CD4-positive, alpha-beta T cell treated with Interleukin-6 at 100 ng/mL for 8 hours (primary cell): ENCODE measurements at places on chromosomes 2 and 18.

- no peak for DNase-seq
Measured at GRCh38 chr2:191188550-191189093, 37.8 kb upstream of the STAT4 start.

DNA sequence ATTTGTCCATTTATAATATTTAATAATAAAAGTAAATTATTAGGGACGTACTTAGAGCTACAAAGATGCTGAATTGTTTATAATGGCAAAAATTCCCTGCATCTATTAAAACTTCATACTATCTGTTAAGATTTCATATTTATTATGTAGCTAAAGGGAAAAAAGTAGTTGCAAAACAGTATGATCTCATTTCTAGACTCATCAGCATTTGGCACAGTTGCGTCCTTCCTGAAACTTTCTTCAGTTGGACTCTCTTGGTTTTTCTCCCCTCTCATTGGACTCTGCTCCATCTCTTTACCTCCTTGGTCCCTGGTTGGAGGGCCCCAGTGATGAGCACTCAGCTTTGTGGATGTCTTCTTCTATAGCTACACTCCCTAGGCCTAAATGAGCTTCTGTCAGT lies 99.6 kb downstream of the TMEM247 start:
- DNase-seq, result no peak

DNA sequence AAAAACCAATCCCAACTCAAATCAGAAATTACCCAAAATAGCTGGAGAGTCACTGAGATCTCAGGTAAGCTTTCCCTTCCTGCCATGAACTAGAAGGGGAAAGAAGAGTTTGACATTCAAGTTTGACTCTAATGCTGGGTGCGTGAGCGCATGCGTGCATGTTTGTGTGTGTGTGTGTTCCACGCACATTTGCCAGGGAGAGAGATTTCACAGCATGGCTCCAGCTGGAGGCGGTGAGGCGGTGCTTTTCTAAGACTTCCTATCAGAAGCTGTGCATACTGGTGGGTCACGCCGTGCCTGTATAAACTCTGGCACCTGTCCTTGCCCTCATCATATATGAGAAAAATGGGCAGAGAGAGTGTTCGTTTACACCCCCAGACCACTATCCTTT lies 116.2 kb downstream of the MSH2 start:
- DNase-seq, result no peak

DNA sequence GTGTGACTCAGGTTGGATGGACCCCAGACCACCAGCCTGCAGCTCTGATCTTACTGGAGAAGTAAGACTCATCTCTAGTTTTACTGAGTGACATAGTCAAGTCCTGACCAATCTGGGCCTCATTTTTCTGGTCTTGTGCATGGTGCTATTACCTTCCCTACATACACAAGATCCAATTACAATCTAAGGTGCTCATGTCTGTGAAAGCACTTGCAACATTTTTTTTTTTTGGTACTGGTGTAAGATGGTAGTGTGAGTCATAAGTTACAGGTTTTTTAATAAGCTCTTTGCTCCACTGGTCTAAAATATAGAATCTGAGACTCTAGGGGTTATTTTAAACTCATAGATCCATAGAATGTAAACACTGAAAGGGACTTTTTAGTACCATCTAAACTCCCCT lies 117.3 kb upstream of the EFEMP1 start:
- DNase-seq, result no peak

- DNase-seq, result no peak
Measured at GRCh38 chr2:33489835-33490431, 13.5 kb downstream of the RASGRP3 start.

DNA sequence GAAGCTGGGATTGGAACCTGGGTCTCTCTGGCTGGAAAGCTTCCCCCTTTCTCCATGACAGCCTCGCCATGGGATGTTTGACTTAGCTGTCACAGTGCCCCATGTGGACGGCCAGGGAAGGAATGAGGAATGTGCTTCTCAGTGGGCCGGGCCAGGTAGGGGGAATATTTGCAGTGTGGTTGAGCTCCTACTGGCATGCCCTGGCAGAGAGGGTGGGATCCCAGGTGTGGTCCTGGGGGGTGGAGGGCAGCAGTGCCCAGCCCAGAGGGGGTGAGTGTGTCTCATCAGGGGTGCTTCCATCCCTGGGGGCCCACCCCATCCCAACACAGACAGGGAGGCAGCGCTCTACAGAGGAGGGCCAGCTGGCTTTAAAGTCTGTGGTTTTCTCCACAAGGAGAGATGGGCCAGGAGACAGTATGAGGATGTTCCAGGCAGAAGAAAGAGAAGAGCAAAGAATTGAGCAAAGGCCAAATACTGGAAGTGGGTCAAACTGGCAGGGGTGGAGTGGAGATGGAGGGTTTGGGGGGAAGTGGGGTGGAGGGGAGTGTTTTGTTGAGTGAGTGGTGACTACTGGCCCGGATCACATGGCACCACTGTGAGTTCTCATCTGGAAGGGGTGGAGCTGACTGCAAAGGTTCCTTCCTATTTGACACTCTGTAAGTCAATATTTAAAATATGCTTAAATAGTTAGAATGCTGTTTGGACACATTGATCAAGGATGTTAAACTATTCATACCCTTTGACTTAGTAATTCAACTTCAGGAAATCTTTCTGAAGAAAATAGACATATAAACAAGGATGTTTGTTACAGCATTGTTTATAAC lies 94.0 kb downstream of the MYCN start:
- no peak for DNase-seq

- no peak for DNase-seq
Measured at GRCh38 chr18:58761970-58762780, 90.9 kb downstream of the MALT1 start.

GRCh38 chr2:7009207-7009911 lies 92.1 kb downstream of the RNF144A start:
- no peak for DNase-seq

GRCh38 chr18:79553696-79554095 lies 125.9 kb upstream of the CTDP1 start:
- no peak for DNase-seq

DNA sequence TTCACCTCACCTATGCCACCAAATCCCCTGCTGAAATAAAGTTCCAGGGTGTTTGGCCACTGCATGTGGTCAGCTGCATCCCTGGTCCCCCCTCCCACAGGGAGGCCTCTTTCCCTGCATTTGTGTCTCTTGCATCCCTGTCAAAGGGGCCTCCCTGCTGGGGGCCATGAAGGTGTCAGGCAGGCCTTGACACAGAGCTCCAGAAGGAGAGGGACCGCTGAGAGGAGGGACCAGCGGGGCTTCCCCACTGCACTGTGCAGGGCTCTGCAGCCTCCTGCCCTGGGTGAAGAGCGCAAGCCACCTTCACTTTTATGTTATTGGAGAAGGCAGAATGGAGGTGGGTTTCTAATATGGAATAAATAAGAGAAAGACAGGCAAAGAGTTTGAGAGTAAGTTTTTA lies 230.2 kb downstream of the ANKRD30B start:
- DNase-seq, result no peak

- no peak for DNase-seq
Measured at GRCh38 chr2:237591141-237591881, 777 bp upstream of the RAB17 start.

GRCh38 chr2:164243315-164243714 lies 378.0 kb downstream of the GRB14 start:
- DNase-seq, result no peak

DNA sequence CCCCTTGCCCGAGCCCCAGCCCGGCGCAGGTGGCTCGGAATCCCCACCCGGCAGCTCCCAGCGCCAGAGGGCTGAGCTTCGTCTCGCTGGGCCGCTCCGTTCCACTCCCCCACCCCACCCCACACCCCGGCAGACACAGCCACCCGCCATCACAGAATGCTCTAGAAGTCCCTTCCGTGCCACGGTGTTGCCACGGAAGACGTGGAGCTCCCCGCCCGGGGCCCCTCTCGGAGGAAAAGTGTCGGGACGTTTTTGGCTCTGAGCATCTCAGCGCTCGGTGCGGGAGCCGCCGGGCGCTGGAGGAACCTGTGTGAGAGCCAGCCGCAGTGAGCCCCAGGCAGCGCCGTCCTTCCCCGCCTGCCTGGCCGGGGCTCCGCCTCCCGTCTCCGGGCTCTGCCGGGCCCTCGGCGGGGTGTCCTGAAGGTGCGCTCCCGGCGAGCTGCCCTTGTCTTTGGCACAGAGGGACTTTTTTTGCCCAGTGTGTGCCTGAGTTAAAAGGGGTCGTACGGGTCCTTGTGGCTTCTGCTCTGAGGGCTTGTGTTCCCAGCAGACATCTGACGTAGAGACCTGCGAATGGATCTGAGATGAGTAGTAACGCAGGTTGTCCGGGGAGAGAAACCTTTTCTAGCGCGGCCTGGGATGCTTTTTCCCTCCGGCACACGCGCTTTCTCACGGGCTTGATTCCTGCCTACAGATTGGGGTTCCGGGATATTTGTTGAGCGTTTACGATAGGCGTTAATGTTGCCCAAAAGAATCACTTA lies 1.8 kb downstream of the ZCCHC2 start:
- peak; percentile 50 for DNase-seq

- DNase-seq, result no peak
Measured at GRCh38 chr2:183455056-183455455, 330.8 kb downstream of the NUP35 start.

DNA sequence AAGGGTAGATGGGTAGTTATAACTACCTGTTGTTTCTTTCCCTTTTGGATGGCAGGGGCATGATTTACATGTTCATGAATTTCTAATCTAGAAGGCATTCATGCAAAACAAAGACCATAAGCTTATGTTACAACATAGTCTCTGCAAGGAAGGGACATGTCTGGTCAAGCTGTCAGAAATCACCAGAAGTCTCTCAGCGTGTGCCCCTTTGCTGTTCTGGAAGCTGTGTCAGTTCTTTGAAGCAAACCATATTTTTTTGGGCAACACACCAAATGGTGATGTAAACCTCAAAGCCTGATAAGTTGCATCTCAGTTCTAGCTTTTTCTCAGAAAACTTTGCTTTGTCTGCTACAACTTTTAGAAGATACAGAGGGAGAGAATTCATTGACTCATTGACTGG lies 173.5 kb upstream of the CTAGE1 start:
- no peak for DNase-seq

- no peak for DNase-seq
Measured at GRCh38 chr2:227608561-227609338, 5.9 kb downstream of the SCYGR3 start.

DNA sequence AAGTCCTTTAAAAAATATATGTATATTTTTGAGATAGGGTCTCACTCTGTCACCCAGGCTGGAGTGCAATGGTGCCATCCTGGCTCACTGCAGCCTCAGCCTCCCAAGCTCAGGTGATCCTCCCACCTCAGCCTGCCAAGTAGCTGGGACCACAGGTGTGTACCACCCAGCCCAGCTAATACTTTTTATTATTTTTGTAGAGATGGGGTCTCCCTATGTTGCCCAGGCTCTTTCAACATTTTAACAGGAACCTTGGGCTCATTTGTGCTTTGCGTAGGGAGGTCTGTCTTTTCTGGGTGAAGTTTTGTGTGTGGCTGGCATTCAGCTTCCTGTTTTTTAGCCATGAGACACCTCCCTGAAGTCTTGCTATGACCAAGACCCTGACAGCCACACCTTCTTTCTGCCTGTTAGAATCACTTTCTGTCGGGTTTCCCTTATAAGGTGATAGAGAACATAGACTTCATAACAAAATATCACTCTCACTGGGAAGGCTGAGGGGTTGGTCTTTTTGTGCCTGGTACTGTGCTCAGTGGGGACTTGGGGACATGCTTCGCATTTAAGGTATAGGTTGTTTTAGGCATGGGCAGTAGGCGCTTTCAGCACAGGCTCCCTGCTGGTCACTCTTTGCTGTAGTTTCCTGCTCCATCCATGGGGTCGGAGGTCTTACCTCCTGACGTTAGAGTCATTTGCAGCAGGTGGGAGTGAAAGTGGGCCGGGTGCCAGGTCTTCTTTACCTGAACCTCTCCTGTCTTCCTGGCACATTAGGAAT lies 3.4 kb downstream of the RAB31 start:
- DNase-seq, result no peak

- DNase-seq, result no peak
Measured at GRCh38 chr2:44967727-44968432, 26.4 kb downstream of the SIX3 start.

GRCh38 chr18:76521417-76522121 lies 26.5 kb upstream of the ZNF516 start:
- no peak for DNase-seq

- DNase-seq, result no peak
Measured at GRCh38 chr2:241599615-241600014, 37.3 kb downstream of the THAP4 start.

DNA sequence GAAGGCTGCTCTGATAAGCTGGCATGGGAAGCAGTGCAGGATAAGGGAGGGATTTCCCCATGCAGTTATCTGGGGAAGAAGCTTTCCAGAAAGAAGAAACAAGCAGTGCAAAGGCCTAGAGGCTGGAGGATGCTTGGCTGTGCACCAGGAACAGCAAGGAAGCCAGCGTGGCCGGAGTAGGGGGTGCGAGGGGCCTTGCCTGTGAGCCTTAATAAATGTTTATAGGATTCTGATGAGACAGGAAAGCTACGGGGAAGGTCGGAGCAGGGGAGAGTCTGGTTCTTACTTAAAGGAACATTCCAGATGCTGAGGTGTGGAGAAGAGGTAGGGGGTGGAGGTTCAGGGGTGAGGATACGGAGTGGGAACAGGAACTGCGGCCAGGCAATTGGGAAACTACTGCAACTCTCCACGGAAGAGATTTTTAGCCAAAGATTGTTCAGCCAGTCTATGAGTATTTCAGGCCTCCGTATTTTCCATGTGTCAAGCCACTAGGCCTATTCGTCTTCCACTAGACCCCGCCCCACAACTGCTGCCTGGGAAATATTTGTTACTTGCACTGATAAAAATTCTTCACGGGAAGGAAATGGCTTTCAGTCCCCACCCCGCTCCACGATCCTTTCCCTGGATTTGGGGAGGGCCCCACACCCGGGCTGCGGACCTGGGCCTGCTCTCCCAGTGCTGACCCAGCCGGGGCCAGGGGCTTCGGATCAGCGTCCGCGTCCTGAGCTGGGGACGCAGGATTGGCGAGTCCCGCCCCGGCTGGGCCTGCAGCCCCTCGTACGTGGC lies 516 bp downstream of the EIF2AK2 start:
- no peak for DNase-seq

- no peak for DNase-seq
Measured at GRCh38 chr2:223222397-223222796, 170.4 kb downstream of the KCNE4 start.

- DNase-seq, result no peak
Measured at GRCh38 chr2:241121008-241121407, 18.9 kb upstream of the MTERF4 start.

- no peak for DNase-seq
Measured at GRCh38 chr18:56321470-56321869, 316.9 kb downstream of the TXNL1 start.

DNA sequence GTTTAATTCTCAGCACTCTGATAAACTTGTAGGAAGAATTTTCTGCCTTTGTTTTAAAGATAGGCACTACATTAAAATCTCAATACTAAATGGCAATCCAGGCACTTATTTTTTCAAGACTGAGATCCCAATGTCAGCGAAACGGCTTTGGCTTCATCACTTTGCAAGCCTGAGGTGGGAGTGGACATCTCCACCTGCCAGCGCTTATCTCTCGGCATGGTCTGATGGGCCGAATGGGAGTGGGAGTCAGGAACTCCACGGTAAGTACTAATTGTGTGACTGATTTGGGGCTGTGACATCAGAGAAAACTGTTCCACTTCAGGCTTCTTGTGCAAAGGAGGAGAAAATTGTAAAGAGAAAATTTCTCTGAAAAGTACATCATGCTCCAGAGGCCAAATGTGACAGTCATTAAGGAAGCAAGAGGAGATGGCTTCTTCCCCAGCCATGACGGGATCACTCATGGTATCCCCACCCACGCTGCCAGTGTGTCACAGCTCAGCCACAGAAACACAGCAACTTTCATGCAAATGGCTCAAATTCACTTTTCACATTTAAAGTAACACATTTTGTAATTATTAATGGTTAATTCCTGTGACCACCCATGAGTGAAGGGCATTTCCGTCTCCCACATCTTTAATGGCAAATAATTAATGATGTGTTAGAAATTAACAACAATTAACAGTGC lies 385.5 kb upstream of the HNRNPA3 start:
- DNase-seq, result no peak

GRCh38 chr2:211854832-211855231 lies 683.8 kb downstream of the ERBB4 start:
- DNase-seq, result no peak
